ENCODE measurements at places on chromosomes 16 and 17.

GRCh38 chr17:13996276-13996675, 73.0 kb upstream of the COX10 start:
- DNase-seq, result no peak

DNA sequence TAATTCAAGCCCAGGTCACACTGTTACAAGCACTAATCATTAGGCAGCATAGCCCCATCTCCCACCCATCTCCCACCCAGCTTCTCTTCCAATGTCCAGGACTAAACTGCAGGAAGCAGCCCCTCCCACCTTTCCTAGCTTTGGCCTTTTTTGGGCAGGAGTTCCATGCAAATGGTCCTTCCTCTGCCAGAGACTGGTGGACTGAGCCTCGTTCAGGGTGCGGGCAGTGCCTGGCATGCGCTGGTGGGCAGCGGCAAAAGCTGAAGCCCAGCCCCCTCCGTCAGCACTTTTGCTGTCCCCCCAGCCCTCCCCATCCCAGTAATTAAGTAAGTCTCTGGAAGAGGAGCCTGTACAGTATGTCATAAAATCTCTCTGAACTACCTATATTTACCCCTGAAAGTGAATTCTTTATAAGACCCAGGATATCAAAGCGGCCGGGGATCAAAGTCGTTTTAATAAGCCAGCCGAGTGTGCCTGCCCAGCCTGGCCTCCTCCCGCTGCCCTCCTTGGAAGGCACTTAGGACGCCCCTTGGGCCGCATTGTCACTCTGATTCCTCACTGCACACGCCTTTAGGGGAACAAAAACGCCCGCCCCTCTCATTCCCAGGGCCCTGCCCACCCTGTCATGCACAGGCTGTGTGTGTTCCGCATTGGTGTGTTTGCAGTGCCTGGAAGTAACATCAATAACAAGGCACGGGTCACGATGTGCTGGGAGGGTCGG, 109.9 kb downstream of the IRX5 start:
- DNase-seq, result no peak

DNA sequence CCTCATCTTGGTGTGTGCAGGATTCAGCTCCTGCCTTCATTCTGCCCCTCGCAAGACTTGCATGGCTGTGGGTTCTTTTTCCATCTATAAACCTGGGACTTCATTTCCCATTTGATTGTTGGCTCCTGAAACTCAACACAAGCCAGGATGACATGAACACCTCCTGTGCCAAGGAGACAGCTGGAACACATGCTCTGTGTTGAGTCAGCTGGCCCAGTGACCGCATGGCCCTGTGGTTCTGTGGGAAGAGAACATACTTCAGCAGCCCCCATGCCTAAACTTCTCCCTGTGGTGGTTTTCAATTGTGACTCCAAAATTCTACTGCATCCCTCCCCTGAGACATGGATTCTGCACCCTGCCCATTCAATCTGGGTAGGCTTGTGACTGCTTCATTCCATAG, 57.9 kb upstream of the FOXF1 start:
- DNase-seq, result no peak

DNA sequence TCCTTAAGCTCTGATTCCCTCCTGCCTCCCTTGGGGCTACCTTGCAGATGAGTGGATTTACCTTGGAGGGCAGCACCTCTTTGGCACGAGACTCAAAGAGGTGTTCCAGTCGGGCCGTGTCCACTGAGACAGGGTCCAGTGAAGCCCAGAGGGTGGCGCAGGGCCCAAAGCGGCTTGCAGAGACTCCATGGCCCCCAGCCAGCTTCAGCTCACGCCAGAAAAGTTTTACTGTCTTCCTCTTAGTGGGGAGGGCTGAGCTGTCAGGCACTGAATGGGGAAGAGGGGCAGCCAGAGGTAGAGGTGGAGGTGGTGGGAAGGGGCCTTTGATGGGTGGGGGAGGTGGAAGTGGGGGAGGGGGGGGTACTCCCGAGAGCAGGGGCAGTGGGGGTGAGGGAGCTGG, 6.7 kb downstream of the TMEM208 start:
- DNase-seq, result no peak

- no peak for DNase-seq
Measured at GRCh38 chr17:48244814-48245213, 137.2 kb downstream of the SNX11 start.

DNA sequence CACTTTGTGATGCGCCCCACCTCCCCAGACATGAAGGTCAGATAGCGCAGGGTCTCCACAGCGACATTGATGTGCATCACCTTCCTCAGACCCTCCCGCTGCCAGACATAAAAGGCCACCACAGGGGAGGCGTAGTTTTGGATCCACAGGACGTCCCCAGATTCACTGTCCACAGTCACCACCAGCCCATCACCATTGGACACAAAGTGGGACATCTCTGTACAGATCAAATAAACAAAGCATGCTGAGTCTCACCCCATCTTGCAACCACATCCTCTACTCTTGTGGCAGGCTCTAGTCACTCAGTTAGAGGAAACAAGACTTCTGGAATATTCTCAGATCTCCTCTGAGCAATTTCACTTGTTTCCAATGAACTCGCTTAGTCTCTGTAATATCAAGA, 46.3 kb upstream of the ICAM2 start:
- DNase-seq, result no peak

DNA sequence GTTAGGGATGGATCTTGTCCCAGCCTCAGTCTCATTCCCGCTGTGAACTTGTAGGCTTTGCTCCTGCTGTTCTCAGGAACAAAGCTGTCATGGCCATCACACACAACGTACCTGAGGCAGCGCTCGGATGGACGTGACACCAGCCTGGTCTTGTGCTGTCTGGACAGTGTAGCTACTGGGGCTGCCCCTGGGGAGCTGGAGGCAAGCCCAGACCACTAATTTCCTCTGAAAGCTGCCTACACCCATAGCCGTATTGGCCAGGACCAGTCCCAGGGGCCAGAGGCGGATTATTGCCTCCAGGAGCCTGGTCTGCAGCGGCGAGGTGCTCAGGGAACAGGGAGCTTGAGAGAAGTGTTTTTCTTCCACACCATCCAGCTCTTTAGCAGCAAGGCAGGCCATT, 11.7 kb downstream of the ZNHIT3 start:
- no peak for DNase-seq

DNA sequence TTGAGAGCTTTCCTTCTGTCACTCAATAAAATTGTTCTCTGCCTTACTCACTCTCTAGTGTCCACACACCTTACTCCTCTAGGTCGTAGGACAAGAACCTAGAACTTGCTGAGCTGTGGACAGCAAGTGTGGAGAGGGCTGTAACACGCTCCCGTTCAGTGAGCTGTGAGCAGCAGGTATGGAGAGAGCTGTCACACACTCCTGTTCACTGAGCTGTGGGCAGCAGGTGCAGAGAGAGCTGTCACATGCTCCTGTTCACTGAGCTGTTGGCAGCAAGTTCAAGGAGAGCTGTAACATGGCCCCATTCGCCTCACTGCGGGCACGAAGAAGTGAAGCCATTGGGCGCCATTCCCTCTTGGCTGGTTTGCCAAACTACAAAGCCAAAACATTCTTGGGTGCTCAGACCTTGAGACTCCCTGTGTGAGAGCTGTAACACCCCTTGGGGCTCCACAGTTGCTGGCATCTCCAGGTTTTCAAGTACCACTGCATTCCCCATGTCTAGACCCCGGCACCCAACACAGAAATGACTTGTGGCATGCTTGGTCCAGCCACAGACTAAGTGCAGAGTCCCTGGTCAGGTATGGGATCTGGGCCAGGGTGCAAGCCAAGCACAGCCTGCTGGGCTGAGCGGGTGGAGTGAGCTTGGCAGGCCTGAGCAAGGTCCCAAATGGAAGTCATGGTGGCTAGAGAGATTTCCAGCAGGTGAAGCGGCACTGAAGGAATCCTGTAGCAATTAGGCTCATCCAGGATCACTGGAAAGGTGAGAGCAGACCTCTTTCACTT, 608.0 kb upstream of the CDH8 start:
- DNase-seq, result no peak

DNA sequence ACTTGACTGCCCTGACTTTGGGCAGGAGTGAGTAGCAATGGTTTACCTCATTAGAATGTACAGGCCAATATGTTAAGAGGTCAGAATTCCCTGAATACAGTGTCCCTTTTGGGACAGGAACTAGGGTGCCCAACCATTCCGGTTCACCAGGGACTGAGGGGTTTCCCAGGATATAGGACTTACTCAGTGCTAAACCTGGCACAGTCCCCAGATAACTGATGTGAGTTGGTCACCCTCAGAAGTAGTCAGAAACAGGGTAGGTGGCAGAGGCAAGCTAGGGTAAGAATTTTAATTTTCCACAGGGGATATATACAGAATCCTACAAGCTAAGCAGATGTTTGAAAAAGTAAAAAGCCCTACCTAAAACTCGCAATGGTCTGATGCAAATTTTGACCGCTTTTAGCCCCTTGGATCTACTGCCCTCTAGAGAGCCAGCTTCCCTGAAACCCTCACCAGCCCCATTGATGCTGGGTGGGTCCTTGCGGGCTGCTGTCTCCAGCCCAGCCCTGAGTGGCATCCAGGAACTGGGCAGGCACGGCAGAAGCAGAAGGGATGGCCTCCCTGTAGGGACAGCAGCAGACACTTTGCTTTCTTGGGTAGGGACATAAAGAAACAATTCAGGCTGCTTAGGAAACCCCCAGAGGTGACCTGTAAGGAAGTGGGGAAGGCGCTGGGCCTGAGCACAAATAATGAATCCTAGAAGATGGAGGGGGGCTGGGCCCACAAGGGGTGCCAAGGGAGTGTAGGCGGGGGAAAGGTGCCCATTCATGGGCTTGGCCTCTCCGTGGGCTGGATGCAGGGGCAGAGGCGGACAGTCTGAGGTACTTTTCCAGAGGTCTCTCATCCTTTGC, 434.8 kb downstream of the SLC39A11 start:
- DNase-seq, result no peak

DNA sequence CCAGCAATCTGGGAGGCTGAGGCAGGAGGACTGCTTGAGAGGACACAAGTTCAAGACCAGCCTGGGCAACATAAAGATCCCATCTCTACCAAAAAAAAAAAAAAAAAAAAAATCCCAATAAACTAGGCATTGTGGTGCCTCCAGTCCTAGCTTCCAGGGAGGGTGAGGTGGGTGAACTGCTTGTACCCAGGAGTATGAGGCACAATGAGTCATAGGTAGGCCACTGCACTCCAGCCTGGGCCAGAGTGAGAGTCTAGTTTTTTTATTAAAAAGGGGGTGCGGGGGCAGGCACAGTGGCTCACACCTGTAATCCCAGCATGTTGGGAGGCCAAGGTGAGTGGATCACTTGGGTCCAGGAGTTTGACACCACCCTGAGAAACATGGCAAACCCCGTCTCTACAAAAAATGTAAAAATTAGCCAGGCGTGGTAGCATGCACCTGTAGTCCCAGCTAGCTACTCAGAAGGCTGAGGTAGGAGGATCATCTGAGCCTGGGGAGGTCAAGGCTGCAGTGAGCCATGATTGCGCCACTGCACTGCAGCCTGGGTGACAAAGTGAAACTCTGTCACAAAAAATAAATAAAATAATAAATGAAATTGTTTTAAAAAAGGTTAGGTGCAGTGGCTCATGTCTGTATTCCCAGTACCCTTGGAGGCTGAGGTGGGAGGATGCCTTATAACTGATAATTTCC, 7.8 kb upstream of the CHST6 start:
- DNase-seq, result no peak

DNA sequence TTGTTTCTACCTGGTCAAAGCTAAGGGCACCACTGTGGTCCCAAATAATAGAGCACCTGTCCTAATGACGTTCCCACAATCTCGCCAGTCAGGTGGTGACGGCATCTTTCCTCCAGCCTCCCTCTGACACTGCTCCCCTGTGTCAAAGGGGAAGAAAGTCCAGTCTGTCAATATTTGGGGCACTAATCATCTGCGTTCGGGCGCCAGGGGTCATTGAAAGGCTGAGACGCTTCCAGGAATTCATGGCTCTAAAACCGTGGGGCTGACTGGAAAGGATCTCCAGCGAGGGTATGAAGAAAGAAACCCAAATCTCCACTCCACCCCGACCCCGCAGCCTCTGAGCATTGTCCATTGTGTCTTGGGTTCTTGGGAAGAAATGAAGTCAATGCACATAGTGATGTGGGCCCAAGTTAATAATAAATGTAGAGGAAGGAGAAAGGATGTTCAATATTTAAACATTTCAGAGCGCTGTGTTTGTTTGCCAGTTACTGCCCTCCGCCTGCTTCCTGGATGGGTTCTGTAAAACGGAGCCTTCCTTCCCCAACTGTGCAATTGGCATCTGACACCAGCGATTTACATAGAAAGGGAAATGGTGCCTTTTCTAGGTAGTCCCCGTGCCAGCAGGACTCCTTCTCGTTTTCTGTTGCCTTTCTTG, 103.2 kb downstream of the SOCS1 start:
- no peak for DNase-seq

DNA sequence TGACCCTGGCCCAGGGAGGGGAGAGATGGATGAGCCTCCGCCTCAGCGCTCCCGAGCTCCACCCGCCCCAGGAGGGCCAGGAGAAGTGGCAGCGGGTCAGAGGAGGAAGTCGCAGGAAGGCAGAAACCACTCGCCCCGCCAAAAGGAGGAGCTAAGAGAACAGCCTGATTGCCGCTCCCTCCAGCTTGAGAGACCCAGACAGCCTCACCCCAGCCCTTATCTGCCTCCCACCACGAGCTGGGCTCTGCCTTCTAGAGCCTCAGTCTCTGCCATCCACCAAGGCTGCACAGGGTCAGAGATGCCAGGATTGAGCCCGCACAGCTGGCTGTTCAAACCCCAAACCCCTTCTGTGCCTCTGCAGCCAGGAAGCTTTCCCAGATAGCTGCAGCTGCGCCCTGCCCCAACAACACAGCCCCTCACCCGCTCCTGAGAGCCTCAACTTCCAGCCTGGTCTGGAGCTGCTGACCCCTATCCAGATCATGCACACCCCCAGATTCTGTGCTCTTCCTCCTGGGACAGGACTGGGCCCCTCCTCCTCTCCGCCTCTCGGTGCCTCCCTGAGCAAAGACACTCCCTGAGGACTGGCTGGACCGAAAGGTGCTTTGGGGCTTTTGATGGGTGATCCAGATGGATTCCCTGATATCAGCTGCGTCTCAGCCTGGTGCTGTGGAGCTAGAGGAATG, 1.0 kb upstream of the ATP2A3 start:
- peak; percentile 58 for DNase-seq

- DNase-seq, result no peak
Measured at GRCh38 chr16:69483611-69484010, 59.2 kb downstream of the CYB5B start.

GRCh38 chr16:73339821-73340220, 291.9 kb upstream of the ZFHX3 start:
- DNase-seq, result no peak
